ENCODE measurements at places on chromosomes 13 and 19.

- DNase-seq: peak; percentile 51
Observed at GRCh38 chr13:114035583-114036531, 62.0 kb upstream of the C13orf46 start.

GRCh38 chr19:57872450-57872849, 16.4 kb downstream of the ZNF814 start:
- no peak for DNase-seq

DNA sequence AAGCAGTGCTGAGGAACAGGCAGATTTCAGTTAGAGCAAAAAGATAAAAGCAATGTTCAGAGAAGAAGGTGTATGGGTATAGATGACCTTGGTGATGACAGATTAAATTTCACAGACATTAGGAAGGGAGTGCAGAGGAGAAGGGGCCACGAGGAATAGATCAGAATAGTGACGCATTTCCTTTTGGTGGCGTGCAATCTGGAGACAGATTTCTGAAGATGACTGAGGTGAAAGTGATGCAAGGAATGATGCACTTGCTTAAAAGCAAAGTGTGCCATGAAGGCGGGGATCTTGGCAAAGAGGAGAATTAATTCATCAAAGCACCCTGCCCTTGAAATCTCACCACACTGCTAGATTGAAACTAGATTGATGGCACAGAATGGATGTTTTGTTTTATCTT, 202.4 kb downstream of the ITGBL1 start:
- DNase-seq: no peak

DNA sequence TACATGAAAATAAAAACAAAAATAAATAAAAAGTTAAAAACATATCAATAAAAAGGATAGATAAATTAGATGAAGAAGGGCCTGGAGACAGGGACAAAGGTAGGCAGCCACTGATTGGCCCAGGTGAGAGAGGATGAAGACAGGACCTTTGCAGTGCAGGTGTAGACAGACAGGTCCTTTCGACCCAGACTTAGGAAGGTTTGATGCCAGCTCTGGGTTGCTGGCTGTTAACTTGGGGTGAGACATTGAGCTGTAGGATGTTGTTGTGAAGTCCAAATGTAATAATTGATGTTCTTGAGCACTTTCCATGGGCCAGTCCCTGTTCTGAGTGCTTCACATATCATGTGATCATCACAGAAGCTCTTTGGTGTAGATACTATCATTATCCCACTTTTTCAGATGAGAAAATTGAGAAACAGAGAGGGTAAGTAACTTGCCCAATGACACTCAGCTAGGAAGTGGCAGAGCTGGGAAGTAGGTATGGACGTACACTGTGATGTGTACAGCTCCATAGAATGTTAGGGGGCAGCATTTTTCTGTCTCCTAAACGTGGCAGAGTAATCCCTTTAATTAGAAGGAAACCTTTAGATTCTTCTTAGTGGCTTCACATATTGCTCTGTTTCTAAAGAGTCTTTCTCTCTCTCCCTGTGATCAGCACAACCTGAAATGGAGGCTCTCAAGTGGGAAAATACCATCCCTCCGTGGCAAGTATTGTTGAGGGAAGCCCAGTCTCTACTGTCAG, 76.0 kb upstream of the STK24 start:
- no peak for DNase-seq

DNA sequence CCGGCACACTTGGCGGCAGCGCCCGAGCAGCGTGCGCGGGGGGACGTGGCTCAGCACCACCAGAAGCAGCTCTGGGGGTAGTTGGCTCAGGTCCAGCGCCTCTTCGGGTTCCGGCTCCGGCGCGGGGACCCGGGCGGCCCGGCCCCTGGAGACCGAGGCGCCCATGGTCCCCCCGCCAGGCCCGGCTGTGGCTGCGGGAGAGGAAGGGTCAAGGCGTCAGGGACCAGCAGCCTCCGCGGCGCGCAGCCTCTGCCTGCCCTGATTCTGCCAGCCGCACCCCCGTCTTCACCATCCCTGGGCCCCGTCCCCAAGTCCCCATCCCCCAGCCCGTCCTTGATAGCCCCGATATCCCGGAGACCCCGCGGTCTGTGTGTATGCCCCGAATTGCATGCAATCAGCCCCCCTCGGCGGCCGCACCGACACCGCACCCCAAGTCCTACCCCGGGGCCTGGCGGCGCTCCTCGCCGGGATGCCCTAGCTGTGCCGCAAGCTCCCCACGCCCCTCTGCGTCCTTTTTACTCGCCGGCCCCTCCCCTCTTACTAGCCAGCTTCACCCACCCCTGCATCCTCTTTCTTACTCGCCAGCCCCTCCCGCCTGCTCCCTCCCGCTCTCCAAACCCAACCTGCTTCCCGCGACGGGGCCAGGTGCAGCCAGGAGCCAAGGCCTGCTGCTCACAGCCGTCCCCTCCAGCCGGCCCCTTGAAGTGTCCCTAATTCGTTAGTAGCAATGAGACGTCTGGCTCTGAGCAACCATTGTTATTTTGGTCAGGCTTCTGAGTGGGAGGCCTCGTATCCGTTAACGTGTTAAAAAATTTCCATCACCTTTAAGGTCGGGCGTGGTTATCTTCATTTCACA, at the start of gene FBXO27:
Gene FBXO27, minus strand, starts transcription at position 487 of the 856 bp plus-strand sequence. Its CDS starts 322 bp downstream, at position 165.
- no peak for DNase-seq

DNA sequence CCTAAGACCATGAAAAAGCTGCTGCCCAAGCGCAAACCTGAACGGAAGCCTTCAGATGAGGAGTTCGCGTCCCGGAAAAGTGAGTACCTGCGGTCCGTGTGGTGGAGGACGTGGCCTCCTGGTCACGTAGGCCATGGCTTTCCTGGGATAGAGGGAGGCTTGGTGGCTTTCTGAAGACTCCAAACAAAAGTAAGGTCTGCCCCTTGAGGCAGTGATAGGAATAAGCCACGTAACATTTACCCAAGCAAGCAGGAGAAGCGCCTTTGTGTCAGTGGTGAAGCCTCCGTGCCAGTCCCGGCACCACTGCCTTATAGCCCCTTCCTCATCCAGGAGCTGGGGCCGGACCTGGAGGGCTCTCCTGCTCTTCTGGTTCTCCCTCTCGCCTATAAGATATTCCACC, 34.3 kb upstream of the TEX29 start:
- DNase-seq: no peak

DNA sequence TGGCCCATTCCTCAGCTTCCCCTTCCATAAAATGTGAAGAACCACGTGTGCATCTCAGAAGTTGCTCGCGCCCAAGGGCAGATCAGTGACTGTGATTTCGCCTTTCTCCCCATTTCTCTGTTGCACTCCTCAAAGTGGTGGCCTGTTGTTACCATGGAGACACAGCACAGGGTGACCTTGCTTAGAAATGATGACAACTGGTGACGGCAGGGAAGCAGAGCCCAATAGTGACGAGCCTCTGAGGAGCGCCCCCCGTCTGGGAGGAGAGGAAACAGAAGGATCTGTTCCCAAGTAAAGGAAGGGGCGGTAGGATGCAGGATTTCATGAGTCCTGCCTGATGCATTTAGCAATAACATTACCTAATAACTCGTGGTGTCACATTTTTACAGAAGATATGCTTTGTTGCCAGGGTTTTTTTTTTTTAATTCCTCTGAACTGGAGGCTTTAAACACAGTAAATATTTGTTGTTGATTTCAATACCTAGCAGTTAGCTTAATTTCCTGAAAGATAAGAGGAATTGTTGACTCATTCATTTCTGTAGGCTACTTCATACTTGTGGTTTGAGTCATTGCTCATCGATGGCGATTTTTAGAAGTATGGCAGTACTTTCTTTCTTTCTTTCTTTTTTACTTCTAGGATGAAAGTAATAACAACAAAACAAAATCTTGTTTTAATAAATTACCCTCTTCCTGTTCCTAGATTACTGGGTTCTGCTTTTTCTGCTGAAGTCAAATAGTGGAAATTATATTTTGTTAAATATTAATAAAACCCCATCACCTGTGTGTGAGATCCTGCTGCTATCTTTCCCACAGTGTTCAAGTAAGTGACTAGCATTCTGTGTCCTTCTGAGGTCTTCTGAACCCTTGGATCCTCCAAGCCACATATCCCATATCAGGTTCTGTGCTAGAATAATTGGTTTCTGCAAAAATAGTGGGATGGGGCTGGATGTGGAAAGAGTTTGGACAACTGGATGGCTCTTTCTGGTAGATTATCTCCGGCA, 36.0 kb downstream of the MBNL2 start:
- DNase-seq: no peak

- DNase-seq: no peak
Observed at GRCh38 chr19:1394252-1395193, 6.8 kb downstream of the GAMT start.

GRCh38 chr13:42101821-42102585, 53.6 kb downstream of the DGKH start:
- DNase-seq: no peak

DNA sequence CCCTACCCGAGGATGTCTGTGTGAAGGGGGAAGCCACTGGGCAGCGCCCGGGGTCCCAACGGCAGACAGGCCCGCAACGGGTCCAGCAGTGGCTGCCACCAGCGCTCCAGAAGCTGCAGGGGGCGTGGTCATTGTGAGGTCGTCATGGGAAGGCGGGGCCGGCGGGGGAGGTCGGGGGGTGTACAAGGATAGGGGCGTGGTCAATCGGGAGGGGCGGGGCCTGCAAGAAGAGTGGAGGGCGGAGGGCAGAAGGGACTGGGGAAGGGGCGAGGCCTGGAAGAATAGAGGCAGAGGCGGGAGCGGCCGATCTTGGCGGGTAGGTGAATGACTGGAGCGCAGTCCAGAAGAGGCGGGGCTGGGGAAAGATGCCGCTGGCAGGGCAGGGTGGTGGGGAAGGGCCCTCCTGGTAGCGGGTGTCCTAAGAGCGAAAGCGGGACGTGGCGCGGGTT, 4.4 kb downstream of the FUZ start:
- peak; percentile 96 for DNase-seq

DNA sequence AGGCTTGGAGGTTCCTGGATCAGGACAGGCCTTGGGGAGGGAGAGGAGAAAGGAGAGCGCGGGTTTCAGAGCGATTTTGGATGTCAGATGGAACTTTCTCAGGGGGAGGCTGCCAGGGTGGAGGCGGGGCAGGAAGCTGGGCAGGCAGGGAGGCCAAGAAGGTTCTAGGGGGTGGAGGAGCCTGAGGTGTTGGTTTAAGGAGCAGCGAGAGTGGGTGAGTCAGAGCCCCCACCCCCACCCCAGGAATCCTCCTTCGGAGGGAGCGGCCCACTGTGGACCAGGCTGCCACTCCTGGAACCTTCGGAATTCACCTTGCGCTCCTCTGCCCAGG, 15.9 kb upstream of the NOP53 start:
- DNase-seq: peak; percentile 46

DNA sequence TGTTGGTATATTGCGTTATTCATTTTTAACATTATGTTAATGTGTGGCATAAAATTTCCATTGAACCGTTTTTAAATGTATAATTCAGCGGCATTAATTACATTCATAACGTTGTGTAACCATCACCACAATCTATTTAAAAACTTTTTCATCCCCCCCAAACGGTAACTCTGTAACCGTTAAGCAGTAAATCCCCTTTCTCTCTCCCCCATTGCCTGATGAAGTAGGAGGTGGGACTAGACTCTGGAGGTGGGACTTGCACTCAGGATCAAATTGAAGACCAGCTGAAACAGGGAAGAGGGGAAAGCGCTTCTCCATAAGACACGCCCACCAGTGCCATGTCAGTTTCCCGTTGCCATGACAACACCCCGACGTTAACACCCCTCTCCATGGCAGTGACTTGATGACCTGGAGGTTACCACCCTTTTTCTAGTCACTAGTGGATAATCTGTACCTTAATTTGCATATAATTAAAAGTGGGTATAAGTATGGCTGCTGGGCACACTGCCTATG, 16.8 kb downstream of the CLEC11A start:
- no peak for DNase-seq

GRCh38 chr13:64278493-64278892, 2862.8 kb upstream of the PCDH20 start:
- no peak for DNase-seq

DNA sequence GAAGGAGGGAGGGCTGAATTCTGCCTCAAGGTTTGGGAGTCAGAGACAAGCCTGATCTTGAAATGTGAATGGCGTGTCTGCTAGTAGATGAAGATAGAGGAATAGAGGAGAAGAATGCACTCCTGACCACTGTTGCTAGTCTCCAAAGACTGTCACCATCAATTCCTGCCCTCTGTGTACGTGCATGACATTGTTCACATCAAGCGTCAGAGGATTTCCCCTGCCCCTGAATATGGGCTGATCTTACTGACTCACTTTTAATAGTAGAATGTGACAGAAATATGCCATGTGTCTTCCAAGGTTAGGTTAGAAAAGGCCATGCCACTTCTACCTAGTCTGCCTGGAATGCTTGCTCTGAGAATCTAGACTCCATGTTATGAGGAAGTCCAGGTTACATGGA, 538.6 kb downstream of the DIAPH3 start:
- DNase-seq: no peak

DNA sequence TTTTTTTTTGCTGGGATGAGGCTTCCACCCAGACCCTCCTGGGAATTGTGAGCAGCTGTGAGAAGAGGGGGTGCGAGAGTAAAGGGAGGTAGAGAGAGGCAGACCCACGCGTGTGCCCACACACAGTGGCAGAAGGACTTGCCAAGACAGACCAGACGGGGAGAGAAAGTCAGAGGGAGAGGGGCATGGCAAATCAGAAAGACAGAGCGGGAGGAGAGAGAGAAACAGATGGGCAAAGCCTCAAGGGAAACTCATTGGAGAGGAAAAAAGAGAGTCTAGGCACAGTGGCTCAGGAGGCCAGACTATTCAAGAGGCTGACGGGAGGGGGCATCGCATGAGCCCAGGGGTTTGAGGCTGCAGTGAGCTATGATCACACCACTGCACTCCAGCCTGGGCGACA, 17.0 kb downstream of the CATSPERG start:
- DNase-seq: no peak

DNA sequence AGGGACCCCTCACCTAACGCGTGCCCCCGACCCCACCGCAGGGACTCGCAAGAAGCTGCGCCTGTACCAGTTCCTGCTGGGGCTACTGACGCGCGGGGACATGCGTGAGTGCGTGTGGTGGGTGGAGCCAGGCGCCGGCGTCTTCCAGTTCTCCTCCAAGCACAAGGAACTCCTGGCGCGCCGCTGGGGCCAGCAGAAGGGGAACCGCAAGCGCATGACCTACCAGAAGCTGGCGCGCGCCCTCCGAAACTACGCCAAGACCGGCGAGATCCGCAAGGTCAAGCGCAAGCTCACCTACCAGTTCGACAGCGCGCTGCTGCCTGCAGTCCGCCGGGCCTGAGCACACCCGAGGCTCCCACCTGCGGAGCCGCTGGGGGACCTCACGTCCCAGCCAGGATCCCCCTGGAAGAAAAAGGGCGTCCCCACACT, 4.7 kb upstream of the MYBPC2 start:
- peak; percentile 68 for DNase-seq

DNA sequence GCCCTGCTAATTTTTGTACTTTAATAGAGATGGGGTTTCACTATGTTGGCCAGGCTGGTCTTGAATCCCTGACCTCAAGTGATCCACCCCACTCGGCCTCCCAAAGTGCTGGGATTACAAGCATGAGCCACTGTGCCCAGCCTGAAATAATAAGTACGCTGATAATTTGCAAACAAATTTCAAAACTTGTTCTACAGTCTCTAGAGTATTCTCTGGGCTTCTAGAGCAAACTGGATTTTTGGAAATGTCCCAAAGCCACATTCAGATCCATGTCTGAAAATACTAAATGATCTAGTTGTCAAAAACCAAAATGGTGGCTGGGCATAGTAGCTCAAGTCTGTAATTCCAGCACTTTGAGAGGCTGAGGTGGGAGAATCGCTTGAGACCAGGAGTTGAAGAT, 39.9 kb upstream of the PSPC1 start:
- DNase-seq: no peak

All from tibial nerve (tissue), 4 donors.